ENCODE measurements at places on chromosomes 7 and 10. TPM values are rescaled to one million over a fixed set of nuclear protein-coding genes. Genes with fewer than 3 reads are reported as not detected.

The NOC3L gene
- total RNA-seq = 16.3 TPM

DNA sequence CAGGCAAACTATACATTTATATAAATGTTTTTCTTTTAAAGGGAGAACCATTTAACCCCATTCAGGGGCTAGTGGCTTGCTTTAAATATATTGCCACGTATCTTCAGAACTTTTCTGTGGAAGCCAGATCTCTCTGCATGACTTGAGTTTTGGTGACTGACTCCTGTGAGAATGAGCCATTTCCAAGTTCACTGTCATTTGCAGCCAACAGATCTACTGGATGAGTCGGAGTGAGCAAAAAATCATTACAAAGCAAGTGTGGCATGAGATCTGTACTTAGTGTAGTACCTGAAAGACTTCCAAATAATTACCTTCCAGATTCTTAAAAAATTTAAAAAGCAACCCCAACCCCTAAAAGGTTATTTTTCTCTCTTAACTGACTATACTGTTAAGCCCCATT lies 45.6 kb downstream of the PDSS1 start:
- DNase-seq = no peak

DNA sequence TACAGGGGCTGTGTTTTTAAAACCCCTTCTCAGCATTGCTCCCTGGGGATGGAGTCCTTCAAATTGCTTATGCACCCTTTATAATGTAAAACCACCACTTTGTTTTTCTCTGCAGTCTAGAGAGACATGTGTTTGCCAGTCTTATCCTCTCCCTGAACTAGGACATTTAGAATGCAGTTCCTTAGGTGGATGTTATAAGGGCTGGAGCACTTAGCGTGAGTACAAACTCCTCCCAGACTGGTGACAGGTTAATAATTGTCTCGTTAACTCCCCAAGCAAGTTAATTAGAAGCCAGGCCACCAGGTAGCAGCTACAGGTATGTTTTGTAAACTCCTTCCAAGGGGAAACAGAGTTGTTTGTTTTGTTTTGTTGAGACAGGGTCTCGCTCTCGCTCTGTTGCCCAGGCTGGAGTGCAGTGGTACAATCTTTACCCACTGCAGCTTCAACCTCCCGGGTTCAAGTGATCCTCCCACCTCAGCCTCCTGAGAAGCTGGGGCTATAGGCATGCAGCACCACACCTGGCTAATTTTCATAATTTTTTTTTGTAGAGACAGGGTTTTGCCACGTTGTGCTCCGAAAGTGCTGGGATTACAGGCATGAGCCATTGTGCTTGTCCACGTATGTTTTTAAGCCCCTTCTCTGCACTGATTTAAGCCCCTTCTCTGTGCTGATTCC lies 100.2 kb downstream of the FAM107B start:
- no peak for DNase-seq

- DNase-seq = no peak
Measured at GRCh38 chr10:101716891-101717659, 22.1 kb upstream of the FBXW4 start.

The GBX1 gene
- not detected for total RNA-seq
